ENCODE measurements at places on chromosomes 2 and 18.

GRCh38 chr18:6564950-6565814, 150.5 kb upstream of the L3MBTL4 start:
- no peak for DNase-seq

DNA sequence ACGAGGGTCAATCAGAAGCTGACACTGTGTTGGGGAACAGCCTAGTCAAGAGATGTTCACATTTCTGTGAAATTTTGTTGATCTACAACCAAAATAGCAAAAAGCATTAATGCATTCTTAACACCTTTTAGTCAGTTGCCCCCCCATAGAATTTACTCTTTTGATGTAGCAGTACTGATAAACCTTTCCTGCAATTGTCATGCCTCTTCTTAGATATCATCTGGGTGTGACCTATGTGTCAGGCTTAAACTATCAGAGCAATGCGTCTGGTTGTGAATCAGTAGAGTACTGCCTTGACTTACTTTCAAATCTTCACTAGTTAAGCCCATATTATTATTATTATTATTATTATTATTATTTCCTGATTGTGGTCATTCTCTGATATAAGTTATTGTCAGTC, 61.9 kb downstream of the GREB1L start:
- DNase-seq, result no peak

DNA sequence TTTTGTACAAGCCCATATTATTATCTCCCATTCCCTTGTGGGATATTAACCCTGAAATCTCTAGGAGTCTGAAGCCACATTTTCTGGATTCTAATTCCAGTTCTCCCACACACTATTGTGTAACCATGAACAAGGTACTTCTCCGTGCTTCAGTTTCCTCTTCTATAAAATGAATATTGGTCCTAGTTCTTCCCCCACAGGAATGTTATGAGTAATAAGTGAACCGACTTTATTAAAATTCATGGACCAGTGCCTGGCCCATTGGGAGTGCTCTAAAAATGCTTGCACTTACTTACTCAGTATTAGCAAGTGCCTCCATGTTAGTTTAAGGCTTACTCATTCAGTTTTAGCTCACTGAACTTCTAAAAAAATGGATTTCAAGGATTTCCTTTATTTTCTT, 1.4 kb upstream of the ACMSD start:
- no peak for DNase-seq

DNA sequence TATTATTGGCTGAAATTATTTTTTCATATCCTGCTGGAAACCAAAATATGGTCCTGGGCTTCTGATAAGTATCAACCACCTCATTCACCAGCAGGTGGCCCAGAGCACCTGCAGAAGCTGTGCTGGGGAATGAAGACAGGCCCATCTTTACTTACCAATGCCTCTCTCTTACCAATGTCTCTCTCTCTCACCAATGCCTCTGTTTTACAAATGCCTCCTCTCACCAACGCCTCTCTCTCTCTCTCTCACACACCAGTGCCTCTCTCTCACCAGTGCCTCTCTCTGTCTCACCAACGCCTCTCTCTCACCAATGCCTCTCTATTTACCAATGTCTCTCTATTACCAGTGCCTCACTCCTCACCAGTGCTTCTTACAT, 2.3 kb upstream of the MAL start:
- DNase-seq, result peak; percentile 57

DNA sequence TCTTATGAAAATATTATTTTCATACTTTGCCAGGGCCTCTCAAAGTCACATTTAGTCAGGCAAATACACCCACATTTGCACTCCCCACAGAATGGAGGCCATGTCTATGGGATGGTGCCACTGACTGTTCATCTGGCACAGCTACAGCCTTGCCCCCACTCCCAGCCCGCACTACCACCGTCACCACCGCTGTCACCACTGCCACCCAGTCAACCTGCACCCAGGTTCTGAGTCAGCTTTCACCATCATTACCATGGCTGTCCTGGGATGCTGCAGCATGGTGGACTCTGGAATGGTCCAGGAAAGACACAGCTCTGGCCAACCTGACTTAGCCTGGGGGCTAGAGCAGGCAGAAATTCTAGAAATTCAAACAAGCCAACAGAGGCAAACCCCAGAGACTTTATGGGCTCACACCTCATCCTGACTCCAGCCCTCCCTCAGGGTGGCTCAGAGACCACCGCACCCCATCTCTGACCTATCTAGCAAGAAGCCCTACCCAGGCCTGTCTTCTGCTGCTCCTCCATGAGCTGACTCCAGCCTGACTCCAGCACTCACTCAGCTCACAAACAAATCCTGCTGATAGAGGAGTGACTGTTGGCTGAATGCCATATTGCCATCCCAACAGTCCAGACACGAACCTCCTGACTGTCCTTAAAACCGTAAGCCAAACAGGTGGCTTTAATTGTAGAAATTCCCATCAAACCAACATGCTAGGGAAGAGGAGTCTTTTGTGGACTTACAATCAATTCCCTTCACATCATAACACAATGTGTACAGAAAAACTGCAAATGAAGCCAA, 28.0 kb downstream of the DNER start:
- peak; percentile 90 for DNase-seq

- DNase-seq, result no peak
These were observed 95.3 kb downstream of the FSIP2 start for GRCh38 chr2:185833864-185834263.

DNA sequence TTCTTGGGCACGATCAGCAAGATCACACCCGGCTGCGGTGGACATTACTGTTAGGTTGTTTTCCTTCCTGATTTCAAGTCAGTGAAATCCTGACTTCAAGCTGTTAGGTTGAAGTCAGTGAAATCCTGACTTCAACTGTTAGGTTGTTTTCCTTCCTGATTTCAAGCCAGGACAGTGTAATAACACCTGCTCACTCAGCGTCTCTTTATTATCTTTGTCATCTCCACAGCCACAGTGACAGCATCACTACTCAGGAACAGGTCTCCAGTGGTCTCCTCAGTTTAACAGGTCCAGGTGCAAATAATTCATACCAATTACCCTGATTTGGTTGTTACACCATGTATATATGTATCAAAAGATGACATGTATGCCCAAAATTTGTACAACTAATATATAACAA, 208.1 kb upstream of the REG3G start:
- peak; percentile 17 for DNase-seq

- no peak for DNase-seq
These were observed 480.9 kb downstream of the TSN start for GRCh38 chr2:122236152-122236874.

- DNase-seq, result no peak
These were observed 80.9 kb downstream of the SLC25A12 start for GRCh38 chr2:171813126-171813525.

- DNase-seq, result no peak
These were observed 132.1 kb downstream of the MSH2 start for GRCh38 chr2:47535073-47535472.

GRCh38 chr2:128533101-128533500, 214.4 kb upstream of the HS6ST1 start:
- DNase-seq, result no peak

GRCh38 chr2:135965756-135966155, 19.7 kb downstream of the DARS1 start:
- DNase-seq, result peak; percentile 24

GRCh38 chr18:12092398-12093229, 1.0 kb upstream of the ANKRD62 start:
- peak; percentile 57 for DNase-seq

- DNase-seq, result no peak
These were observed 96.4 kb downstream of the TCF4 start for GRCh38 chr18:55491616-55492015.

- no peak for DNase-seq
These were observed 19.6 kb upstream of the FTCDNL1 start for GRCh38 chr2:199870581-199870980.

- no peak for DNase-seq
These were observed 28.7 kb upstream of the MGAT5 start for GRCh38 chr2:134225173-134225572.

- DNase-seq, result peak; percentile 1
These were observed 38.1 kb downstream of the LRRTM4 start for GRCh38 chr2:77484026-77484425.

DNA sequence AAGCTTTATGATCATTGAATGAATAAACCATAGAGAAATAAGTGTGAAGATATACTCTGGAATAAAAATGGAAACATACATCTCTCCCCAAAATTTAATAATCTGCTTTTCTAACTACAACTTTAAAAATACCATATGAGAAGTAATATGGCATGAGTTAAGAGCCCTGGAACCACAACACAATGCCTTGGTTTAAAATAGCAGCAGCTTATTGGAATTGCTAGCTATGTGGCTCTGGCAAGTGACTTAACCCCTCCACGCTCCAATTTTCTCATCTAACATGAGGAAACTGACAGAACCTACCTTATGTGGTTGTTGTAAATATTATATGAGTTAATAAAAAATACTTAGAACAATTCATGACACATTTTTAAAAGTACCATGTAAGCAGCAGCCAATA, 76.4 kb downstream of the VPS54 start:
- no peak for DNase-seq
